ENCODE measurements at places on chromosomes 12 and 14. TPM values are rescaled to one million over a fixed set of nuclear protein-coding genes. Genes with fewer than 3 reads are reported as not detected.

SERPINA6 gene
- total RNA-seq, result not detected

OTX2 gene
- not detected for total RNA-seq

ESYT1 gene
- 88.5 TPM for total RNA-seq

CPSF2 gene
- total RNA-seq, result 12.9 TPM

KCNJ8 gene
- total RNA-seq, result not detected

SMOC1 gene
- not detected for total RNA-seq

GRCh38 chr12:127873306-127873705, 393.7 kb upstream of the TMEM132C start:
- DNase-seq, result no peak

GRCh38 chr12:124660851-124661250, 93.4 kb upstream of the NCOR2 start:
- no peak for DNase-seq

DNA sequence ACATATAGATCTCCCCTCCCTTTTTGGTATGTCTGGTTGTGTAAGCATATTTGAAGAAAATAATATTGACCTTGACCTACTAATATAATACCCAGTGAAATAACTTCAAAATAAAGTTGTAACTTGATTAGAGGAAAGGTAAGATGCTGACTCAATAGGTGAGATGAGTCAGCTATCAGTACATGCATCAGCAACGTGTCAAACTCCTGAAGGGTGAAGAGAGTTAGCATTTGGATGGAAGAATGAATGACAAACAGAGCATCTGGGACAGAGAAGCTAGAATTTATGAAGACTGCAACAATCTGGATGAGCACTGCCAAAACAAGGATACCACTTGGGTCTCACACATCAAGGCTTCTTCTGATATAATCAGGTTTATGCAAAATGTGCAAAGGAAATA, 74.9 kb downstream of the PPP2R5E start:
- no peak for DNase-seq

DNA sequence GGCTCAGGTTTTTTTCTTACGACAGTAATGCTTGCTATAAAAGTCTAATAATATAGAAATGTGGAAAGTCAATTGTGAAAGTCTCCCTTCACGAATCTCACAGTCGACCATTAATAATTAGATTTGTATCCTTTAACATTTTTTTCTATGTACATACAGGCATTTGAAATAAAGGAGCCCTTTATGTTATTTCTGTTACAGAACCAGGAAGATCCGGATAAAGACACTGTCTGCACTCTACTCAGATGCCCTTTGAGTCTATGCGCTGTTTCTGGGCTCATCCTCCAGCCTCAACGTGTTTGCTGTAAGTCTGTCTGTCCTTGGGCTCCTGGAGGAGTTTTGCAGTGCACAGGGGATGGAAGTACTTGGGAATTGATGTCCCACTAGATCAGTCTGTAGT, 212.2 kb upstream of the ATP2B1 start:
- no peak for DNase-seq

- DNase-seq, result no peak
Measured at GRCh38 chr14:95507701-95508103, 8.7 kb downstream of the SYNE3 start.

DNA sequence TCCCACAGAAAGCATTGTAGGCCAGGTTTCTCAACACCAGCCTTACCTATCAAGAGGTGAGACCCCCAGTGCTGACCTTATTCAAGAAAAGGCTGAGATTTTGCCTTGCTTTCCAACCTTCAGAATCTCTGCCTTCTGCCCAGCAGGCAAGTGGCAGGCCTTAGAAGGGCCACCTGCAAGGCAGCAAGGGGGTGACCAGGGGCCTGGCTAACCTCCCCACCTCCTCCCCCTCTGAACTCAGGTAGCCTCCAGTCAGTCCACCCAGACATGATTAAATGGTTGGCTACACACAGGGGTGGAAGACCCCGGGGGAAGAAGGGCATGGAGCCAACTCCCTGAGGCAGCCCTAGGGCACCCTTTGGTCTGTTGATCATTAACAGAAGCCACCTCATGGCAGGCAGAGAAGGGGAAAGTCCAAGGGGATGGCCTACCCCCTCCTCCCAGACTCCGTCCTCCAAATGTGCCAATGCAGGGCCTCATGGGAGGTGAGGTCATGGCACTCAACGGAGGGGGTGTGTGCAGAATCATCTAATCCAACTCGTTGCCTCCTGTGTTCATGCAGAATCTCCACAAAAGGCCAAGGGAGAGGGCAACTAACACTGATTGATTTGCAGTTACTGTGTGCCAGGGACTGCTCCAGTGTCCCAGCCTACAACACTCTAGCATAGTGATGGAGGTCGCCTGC, 8.5 kb downstream of the ZFP36L1 start:
- DNase-seq, result peak; percentile 60

DNA sequence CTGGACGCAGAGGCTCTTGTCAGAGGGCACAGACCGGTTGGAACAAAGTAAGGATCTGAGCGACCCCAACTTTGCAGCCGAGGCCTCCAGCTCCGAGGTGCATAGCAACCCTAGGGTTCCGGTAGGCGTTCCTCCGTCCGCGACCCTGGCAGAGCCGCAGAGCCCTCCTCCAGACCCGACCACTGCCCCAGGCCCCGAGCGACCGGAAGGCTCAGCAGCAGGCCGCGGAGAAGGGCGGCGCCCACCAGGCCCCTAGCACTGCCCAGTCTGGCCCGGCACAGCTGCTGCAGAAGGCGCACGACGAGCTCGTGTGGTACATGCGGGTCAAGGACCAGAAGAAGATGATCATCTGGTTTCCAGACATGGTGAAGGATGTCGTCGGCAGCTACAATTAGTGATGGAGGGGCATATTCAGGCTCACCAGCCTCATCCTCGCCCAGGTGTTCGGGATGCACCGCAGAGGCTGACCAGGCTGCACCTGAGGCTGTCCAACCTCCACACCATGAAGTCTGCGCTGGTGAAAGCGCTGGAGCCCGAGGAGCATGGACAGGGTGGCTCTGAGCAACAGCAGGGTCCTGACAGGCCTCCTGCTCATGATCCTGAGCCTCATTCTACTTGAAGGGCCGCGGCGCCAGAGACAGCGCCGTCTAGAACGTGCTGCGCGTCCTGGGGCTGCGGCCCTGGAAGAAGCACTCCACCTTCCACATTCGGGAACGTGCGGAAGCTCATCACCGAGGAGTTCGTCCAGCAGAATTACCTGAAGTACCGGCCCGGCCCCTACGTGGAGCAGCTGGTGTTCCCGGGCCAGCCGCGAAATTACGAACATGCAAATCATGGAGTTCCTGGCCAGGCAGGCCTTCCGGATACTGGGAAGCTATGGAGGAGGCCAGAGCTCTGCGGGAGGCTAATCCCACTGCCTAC, 24.5 kb downstream of the CAPS2 start:
- no peak for DNase-seq

GRCh38 chr14:32332415-32333316, 3.6 kb downstream of the AKAP6 start:
- no peak for DNase-seq

DNA sequence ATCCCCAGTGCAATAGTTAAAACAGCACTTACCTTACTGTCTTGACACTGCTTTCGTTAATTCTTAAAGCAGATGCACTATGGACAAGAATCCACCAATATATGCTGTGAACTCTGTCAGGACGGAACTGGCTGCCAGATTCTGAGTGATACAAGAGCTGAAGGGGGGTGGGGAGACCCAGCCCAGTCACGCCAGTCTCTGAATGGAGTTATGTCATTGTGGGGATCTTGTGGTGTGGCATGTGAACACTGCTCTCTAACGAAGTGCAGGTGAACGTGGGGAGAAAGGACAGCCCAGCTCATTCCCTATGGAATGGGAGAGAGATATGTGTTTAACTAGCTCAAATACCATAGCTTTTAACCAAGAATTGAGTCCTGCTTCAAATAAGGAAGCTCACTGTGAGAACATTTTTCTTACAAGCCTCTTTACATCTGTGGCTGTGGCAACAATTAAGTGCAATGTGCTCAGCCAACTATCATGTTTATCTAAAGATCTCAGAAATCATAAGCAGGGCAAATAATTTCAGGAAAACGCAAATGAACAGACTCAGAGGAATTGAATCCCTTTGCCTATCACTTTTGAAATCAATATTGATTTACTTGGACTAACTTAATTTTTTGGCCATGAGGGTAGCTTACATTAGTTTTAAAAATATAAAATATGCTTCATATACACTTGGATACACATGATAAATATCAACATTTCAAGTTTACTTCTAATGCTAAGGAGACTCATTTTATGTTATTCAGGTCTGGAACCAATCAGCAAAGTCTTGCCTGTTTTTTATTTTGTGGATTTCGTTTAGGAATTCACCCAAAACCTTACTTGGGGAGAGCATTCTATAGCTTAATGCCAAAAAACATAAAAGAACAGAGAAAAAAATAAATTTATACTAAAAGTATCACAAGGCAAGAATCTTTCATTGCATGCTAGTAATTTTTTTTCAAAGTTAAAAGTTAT, at the start of gene LUM:
Gene LUM, minus strand, starts transcription at position 129 of the 960 bp plus-strand sequence. CDS start 2,515 bp downstream, outside the sequence.
- DNase-seq, result no peak

GRCh38 chr14:78278464-78279250, 108.5 kb downstream of the NRXN3 start:
- no peak for DNase-seq

DNA sequence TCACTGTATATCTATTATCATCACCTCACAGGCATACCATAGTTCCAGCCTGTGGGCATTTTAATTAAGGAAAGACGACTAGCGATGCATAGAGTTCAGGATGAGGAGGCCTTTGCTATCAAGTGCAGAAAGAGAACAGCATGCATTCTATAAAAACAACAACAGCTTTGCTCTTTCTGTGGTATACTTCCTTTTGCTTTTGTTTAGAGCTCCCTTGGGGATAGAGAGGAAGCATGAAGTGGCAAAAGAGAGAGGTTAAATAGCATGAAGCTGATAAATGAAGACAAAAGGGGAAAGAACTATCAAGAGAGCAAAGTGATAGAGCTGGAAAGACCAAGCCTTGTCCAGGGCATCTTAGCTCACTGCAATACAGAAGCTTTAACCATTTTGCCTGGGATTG, 23.5 kb downstream of the IFNG-AS1 start:
- DNase-seq, result no peak

DNA sequence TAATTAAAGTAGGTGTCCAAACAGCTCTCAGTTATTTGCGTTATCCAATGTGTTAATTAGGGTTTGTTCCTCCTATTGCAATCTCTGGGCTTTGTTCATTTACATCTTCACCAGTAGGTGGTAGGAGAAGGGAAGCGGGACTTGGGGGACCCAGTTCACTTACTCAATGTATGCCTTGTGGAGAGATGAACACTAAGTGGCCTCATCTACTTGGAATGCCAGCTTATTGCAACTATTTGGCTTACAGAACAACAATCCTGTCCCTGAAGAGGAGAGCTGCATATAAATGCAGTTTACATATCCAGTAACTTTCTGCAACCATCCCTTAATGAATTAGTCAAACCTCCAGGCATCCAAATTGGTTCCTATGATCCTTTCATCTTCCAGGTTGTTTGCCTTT, 417.1 kb upstream of the CCDC196 start:
- no peak for DNase-seq

GRCh38 chr14:47278233-47278842, 397.1 kb downstream of the MDGA2 start:
- DNase-seq, result no peak

DNA sequence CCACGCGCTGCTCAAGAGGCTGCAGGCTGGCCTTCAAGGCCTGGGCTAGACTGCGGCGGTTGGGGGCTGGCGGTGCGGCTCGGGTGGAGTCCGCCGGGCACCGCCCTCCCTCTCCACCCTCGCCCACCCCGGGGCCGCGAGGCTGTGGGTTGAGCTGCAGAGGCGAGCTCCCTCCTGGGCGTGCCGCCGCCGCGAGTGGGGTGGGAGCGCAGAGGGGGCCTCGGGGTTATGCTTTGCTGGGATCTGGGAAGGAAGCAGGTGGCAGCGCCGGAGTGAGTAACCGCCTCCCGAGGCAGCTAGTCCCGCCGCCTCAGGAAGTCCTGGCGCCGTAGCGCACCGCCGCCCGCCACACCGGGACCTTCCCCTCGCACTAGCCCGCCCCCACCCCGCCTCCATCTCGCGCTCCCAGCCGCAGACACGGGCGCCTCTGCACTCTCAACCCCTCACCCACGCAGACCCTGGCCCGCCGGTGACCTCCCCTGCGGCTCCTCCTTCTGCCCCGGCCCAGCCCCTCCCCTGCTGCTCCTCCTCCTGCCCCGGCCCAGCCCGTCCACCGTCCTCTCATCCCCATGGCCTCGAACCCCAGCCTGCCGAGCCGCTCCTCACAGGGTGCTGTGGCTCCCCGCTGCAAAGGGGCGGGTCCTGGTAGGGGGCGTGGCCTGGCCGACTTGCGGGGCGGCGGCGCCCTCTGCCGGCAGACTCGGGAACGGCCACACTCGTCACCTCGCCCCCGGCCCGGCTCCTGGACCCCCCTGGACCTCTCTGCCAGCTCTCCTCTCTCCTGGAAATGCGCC, 16.6 kb downstream of the TAMALIN start:
- DNase-seq, result peak; percentile 93

- no peak for DNase-seq
Measured at GRCh38 chr14:70722418-70722817, 80.7 kb downstream of the TTC9 start.

GRCh38 chr12:21651821-21652220, 5.8 kb downstream of the LDHB start:
- DNase-seq, result no peak

All from CD4-positive, alpha-beta T cell (primary cell).